Cerebellar nuclear complex (tissue), 1 donor: ENCODE measurements at places on chromosomes 6 and 20.

DNA sequence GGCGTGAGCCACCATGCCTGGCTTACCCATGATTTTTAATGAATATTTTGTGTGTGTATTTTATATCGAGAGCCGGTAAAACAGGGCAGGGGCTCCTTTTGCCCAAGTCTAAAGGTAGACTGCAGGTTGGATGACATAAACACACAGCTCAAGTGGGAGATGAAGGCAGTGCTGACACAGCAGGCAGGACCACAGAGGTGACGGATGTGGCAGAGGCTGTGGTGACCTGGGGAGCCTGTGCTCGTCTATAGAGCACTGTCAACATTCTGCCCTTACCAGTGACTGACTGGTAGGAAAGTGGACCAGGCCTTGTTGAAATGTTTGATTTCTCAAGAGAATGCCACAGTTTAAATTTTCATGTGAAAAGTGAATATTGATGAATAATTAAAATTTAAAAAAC is 137.5 kb downstream of the ZFP64 start:
- no peak for DNase-seq

GRCh38 chr6:150354754-150355571 is 13.8 kb upstream of the IYD start:
- DNase-seq, result no peak

- no peak for DNase-seq
Measured at GRCh38 chr6:134520181-134521115, 202.5 kb upstream of the SGK1 start.

DNA sequence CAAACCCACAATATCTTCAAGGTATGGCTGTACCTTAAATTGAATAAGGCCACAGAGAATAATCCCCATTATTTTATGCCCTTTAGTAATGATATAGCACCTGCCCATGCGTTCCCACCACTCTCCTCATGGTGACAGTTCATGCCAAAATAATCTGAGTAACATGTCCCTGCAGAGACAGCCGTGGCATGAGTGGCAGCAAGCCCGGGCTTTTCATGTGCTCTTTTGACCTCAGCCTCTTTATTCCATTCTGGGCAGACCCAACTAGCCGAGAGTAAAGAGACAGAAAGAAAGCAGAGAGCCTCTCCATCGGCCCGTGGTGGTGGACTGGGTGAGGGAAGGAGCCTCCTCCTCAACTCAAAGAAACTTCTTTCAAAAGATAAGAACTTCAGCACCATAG is 19.9 kb upstream of the POPDC3 start:
- no peak for DNase-seq

DNA sequence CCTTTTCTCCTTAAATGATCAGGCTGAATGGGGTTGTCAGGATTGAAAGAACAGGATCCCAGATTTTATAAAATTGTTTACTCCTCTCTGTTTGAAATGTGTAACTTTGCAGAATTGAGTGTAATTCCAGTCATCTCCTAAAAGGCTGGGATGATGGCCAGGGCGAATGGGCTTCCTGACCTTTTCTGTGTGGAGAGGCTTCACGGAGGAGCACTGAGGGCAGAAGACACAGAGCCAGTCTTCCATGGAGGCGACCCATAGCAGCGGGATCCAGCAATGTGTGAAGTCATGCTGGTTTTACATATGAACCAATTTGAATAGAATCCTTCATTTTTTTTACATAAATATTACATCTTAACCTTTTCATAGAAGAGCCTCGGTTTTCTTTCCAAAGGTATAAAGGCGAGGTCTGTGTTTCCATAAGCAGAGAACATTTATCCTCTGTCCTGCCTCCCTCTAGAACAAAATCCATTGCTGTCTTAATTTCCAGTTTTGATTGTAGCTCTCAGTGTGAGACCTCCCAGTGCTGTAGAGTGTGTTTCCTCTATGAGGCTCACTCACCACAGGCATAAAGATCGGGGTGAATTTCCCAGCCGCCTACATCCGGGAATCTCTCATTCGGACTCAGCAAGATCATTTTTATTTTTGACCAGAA is 369.7 kb upstream of the FLRT3 start:
- no peak for DNase-seq
